ENCODE measurements at places on chromosomes 1 and 21.
A peak's percentile ranks its signal among the peaks of the same experiment; 100 is the strongest.

- no peaks in the 10 kb centered on the region for H3K36me3 ChIP-seq
- H3K4me1 ChIP-seq, result peaks cover 7% of the 10 kb centered on the region
- H3K27ac ChIP-seq, result no peak overlapping the region
- DNase-seq, result peak; percentile 40
- no peak overlapping the region for H3K4me3 ChIP-seq
Measured at GRCh38 chr1:216140730-216141524, 282.3 kb downstream of the USH2A start.

GRCh38 chr1:150003801-150004200 lies 6.7 kb downstream of the OTUD7B start:
- H3K4me1 ChIP-seq, result no peaks in the 10 kb centered on the region
- H3K27me3 ChIP-seq, result no peaks in the 10 kb centered on the region
- H3K4me3 ChIP-seq, result no peak overlapping the region
- H3K27ac ChIP-seq, result no peak overlapping the region
- DNase-seq, result no peak

- no peak overlapping the region for H3K27ac ChIP-seq
- 0 out of 2 replicates have a peak, but pooled peaks cover under 1% of the 10 kb centered on the region for H3K36me3 ChIP-seq
- H3K27me3 ChIP-seq, result no peaks in the 10 kb centered on the region
- DNase-seq, result no peak
- no peak overlapping the region for H3K4me3 ChIP-seq
- H3K4me1 ChIP-seq, result no peaks in the 10 kb centered on the region
Measured at GRCh38 chr1:158818560-158818959, 12.6 kb upstream of the MNDA start.

GRCh38 chr1:240649733-240650721 lies 38.1 kb upstream of the GREM2 start:
- H3K4me3 ChIP-seq, result no peak overlapping the region
- H3K27ac ChIP-seq, result no peak overlapping the region
- no peaks in the 10 kb centered on the region for H3K4me1 ChIP-seq
- no peaks in the 10 kb centered on the region for H3K27me3 ChIP-seq

DNA sequence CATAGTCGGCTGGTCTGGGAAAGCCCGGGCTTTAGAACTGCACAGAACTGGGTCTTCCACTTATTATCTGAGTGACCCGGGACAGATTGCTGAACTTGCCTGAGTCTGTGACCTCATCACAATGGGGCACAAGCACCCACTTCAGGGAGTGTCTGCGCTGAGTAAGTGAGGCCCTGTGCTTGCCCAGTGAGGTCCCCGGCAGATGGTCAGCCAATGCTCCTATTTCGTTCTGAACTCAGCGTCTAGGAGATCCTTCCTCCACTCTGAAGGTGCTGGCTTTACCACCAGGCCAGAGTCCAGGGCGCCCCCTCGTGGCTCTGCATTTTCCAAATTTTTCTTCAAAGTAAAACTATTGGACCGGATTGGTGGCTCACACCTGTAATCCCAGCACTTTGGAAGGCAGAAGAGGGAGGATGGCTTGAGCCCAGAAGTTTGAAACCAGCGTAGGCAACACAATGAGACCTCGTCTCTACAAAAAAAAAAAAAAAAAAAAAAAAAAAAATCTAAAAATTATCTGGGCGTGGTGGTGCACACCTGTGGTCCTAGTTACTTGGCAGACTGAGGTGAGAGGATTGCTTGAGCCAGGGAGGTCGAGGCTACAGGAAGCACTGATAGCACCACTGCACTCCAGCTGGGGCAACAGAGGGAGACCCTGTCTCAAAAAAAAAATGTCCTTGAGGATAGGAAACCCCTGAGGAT lies 61.7 kb downstream of the FCRL5 start:
- no peaks in the 10 kb centered on the region for H3K4me1 ChIP-seq
- H3K27me3 ChIP-seq, result no peaks in the 10 kb centered on the region
- H3K27ac ChIP-seq, result no peak overlapping the region
- no peaks in the 10 kb centered on the region for H3K36me3 ChIP-seq
- no peak overlapping the region for H3K4me3 ChIP-seq
- peak; percentile 87 for DNase-seq

- no peaks in the 10 kb centered on the region for H3K4me1 ChIP-seq
- H3K36me3 ChIP-seq, result no peaks in the 10 kb centered on the region
- no peak overlapping the region for H3K27ac ChIP-seq
- no peak for DNase-seq
Measured at GRCh38 chr1:212255705-212256307, 29.4 kb upstream of the PPP2R5A start.

DNA sequence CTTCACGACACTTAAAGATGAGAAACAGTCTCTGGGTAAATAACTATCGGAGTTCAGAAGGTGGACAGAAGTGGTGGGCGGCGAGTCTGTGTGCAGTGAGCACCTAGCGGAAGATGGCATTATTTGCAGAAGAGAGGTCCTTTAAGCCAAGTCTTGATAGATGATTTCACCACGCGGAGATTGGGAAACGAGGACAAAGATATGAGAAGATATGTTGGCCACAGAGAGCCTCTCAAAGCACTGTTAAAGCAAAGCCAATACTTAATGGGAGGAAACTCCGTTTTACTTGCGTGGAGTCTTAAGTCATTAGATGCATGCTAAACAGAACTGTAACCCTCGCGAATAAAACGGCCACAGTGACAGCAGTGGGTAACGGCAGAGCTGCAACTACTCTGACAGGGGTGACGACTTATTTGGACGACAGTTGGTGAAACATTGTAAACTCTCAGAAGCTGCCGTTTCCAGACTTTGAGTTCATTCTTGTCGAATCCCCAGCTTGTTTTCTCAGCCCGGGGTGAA lies 577 bp upstream of the CEP350 start:
- H3K4me3 ChIP-seq, result peak overlapping the region; percentile 87
- peak overlapping the region; percentile 13 for H3K27ac ChIP-seq
- H3K36me3 ChIP-seq, result no peaks in the 10 kb centered on the region
- no peaks in the 10 kb centered on the region for H3K4me1 ChIP-seq
- no peak for DNase-seq
- H3K27me3 ChIP-seq, result no peaks in the 10 kb centered on the region
